Pulmonary artery endothelial cell (primary cell): ENCODE measurements at places on chromosomes 12 and 14. TPM values are rescaled to one million over a fixed set of nuclear protein-coding genes. Genes with fewer than 3 reads are reported as not detected.

The SH2B3 gene
- 66.9 and 79.4 TPM in 2 replicates for total RNA-seq

GRCh38 chr12:107458163-107458562 is 227.4 kb upstream of the PWP1 start:
- no peak for DNase-seq

DNA sequence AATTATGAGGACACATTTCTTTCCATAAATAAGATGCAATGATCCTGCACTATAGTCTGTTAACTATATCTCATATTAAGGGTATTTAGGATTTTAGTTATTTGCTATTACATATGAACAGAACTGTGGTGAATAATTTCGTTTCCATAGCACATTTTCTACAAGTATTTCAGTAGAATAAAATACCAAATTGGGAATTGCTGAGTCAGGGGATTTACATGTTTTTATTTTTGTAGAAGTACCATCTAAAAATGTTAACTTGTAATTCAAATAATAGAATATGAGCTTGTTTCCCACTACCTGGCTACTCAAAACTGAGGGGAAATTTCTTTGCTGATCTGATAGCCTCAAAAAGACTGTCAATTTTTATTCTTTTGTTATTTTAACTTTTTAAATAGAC is 124.1 kb downstream of the SCAF11 start:
- no peak for DNase-seq

DNA sequence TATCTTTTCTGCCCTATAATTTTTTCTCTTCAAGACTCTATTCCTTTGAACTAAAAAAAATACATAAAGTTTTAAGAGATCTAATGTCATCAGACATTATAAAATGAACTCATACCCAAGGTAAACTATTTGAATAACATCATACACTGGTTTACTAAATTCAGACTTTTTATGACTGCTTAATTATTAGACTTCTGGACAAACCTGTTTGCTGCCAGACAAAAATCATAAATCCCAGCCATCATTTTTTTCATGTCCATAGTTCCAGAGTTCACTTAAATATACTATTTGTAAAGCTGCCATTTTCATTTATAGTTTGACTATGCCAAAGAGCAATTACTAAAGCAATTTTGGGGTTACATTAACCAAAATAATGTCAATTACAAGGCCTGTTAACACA is 34.0 kb downstream of the USP44 start:
- DNase-seq, result no peak
